ENCODE measurements at places on chromosomes 11 and 22.

DNA sequence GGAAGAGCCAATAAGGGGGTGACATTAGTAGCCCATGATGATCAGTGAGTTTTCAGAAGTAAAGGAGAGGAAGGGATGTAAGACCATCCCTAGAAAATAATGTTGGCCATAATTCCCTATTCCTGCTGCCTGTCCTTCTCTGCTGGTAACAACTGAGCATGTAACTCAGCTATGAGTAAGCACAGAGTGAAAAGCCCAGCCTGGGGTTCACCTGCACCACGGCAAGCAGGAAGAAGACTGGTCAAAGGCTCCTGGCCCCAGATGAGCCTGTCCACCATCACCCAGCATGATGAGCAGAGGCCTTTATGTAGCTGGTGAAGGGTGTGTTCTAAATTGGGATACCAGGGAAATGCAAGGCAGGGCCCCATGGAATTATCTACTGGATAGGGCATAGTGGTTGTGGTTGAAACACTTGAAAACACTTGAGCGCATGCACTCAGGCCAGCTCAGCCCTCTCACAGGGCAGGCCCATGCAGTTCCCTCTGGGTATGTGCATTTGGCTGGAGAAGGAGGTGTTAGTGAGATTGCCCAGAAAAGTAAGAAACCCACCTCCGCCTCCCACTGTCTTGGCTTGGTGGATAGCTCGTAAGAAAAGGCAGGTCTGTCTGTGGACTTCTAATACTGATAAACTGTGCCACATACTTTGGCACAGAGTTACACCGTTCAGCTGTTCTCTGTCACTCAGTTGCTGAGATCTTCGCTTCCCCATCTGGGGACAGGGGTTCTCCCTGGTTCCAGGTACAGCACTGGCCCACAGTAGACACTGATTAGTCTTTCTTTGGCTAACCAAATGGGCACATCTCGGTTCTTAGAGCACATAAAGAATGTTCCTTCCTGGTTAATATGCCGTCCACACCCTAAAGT, 86.8 kb downstream of the AMOTL1 start:
- no peak for DNase-seq

GRCh38 chr11:85182441-85183387, 444.4 kb downstream of the DLG2 start:
- DNase-seq, result no peak

GRCh38 chr11:78038697-78039313, 15.7 kb upstream of the KCTD14 start:
- no peak for DNase-seq

DNA sequence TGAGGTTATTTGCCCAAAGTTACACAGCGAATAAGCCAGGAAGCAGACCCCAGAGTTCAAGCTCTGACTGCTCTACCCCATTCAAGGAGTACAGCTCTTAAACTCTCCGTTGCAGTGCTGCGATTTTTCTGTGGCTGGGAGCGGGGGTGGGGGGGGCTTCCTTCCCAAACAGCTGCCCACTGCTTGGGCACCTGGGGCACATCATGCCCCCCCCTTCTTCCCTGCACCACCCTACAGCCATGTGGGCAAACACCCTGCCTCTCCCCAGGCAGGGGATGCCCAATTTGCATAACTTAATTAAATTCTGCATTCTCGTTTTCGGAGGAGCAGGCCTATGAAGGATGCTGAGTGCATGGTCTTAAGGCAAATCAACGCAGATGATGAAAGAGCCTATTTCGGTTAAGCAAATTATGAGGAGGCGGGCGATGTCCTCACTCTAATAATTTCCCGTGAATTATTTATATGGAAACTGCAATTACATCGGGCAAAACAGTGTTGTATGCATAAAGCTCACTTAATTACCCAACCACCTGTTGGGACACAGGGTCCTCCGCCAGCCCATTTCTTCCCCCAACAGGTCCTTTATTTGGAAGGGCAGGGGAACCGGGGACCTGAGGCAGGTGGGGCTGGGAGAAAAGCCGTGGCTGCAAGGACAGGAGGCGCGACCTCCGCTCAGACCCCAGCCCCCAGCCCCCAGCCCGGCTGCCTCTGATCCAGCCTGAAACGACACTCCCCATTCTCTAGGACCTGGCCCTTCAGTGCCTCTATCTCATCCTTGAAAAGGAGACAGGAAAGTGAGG, 610.5 kb downstream of the BUD13 start:
- DNase-seq, result no peak

GRCh38 chr11:111702623-111703022, 63.6 kb downstream of the PPP2R1B start:
- no peak for DNase-seq

GRCh38 chr11:1072116-1072820, 2.4 kb upstream of the MUC2 start:
- DNase-seq, result no peak

GRCh38 chr22:40325315-40325714, 21.0 kb upstream of the ADSL start:
- no peak for DNase-seq

DNA sequence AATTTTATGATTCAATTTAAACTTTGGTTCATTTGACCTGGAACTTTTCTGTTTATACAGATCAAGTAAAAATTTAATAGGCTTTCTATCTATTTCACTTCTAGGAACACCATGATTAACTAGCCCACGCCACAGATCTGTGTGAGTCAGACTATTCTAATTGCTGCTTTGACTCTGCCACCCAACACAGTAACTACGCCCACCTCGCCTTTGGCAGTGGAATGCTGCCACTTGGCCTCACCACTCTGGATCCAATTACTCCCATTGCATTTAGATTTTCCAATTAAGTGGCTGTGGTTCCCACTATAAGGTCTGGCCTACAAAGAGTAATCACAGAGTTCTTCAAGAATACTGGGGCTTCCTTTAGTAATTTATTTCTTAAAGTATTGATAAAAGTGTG, 46.6 kb upstream of the LIN7C start:
- no peak for DNase-seq

GRCh38 chr22:37544955-37545702, 15.2 kb upstream of the CDC42EP1 start:
- DNase-seq, result no peak

DNA sequence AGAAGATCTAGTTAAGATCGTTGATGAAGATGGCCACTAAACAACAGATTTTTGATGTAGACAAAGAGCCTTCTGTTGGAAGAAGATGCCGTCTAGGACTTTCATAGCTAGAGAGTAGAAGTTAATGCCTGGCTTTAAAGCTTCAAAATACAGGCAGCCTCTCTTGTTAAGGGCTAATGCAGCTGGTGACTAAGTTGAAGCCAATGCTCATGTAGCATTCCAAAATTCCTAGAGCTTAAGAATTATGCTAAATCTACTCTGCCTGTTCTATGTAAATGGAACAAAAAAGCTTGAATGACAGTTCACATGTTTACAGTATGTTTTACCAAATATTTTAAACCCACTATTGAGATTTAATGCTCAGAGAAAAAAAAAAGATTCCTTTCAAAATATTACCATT, 492.6 kb downstream of the CNTN5 start:
- DNase-seq, result no peak

- no peak for DNase-seq
These were observed 120.3 kb upstream of the ZC3H12C start for GRCh38 chr11:109972939-109973338.

DNA sequence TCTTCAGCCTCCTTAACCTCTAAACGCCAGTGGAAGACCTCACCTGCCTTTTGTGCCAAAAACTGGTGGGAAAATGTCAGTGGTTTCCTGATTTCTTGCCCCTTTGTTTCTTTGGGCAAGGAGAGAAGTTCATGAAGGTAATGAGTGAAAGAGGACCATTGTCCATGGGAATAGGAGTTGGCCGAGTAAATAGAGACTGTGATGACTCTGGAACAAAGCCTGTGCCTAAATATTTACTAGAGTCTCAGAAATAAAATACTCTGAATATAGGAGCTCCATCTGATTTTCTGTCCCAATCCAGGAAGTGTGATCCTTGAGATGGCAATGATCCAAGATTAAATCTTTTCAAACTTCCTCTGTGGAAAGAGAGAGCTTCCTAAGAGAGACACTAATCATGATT, 12.0 kb downstream of the SLC5A1 start:
- no peak for DNase-seq

DNA sequence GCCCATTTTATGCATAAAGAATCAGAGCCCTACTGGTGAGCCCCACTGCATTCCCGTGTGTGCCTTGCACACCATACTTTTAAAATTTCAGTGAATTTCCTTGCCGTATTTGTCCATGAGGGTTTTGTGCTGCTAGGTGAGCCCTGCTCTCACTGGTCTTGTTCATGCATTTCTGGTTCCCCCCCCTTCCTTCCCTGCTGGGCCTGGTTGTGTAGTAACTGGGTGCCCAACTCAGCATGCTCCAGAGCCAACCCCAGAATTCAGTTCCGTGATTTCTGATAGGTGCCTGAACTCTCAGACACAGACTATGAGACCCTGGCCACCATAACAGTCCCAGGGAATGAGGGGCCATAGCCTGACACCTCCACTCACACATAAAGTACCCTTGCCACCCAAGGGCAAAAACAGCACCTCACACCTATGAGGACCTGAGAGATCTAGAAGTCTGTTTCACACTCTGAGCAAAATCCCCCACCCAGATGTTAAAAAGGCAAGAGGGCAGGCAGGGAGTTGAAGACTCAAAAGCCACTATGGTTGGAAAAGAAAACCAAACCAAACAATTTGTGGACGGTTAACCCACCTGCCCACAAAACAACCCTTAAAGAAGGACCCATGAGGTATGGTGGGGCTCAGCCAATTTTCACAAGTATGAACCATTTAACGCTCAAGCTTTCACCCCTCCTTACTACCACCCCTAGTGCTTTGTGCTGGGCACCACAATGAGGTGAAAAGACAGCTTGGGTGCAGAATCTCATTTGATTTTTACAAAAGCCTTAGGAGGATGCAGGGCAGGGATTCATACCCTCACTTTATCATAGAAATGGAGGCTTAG, 16.8 kb upstream of the IL10RA start:
- no peak for DNase-seq

DNA sequence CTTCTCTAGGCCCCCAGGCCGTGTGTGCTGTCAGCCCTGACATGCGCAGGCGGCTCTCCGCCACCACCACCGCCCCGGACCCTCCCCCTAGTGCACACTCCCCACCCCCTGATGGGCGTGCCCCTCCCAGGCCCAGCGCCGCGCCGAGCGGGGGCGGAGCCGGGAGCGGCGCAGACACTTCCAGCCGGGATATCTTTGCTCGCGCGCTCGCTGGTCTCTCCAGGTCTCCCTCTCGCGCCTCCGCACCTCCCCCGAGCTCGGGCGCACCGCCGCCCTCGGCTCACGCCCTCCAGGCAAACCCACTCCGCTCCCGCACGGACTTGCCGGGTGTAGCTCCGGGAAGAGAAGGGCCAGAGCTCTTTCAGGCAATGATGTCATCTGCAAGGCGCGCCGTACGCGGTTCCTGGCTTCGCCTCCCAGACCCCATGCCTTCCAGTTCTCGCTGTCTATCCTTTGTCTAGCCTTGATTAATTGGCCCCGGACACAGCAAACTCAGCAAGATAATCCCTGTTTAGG, at the start of gene SCN3B:
TSS of gene SCN3B (minus strand) at position 59 of the 516 bp plus-strand sequence. CDS start 823 bp downstream, outside the sequence.
- no peak for DNase-seq

DNA sequence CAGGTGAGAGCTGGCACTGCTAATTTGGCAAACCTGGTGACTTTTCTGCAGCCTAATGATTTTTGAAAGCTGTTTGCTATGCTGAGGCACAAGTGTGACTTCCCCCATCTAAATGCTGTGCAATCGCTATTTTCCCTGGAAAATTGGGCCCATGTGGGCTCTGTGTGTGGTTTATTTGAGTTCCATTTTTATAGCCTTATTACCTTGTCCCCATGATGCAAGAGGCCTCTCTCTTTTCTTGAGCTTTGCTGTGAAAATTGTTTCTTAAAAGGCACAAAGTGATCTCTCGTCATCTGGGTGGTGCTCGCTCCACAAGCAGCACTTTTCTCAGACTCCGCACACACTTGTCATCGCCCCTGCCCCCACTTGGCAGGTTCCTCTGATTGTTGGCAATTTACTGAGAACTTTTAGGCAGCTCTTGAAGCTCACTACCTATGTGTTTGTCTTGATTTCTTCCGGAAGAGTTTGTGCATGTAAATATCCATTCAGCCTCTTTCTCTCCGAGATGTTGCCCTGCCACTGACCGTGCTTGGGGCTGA, 24.9 kb downstream of the BMAL1 start:
- DNase-seq, result no peak

DNA sequence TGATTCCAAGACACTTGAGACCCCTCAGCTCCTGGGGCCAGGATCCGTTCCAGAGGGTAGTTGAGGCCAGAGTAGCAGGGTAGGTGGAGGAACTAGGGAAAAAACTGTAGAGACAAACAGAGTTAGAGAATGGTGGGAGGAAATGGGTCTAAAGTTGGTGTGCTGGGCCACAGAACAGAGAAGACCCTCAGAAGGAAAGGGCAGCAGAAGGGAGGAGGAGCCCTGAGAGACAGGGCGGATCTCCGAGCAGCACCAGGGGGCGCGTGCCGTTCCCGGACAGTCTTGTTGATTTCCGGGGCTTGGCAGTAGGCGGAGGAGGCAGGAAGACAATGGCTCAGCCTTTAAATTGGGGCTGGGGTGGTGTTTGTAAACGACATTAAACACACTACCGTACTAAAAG, 2.4 kb upstream of the CECR2 start:
- no peak for DNase-seq

DNA sequence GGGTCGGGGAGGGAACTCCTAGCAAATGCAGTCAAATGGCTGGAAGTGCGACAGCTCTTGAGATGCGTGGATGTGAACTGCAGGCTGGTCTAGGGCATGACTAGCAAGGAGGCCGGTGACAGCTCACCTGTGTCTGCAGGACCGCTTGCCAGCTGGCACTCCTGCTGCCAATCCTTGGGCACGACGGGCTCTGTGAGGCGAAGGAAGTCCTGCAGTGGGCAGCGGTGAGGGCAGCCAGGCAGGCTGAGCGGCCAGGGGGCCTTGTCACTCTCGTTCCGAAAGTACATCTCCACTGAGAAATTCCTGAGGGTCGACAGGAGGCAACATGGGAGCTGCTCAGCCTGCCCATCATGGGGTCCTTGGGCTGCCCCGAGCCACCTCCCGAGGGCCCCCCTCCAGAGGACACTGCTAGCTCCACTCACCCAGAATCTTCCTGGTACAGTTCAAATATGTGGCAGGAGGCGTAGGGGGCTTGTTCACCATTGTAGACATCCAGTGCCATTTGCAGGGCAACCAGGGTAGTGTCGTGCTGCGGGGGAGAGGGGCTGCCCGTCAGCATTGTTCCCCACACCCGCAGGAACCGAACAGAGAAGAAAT, 5.9 kb downstream of the ACP2 start:
- DNase-seq, result no peak
